ENCODE measurements at places on chromosomes 1 and 21.

DNA sequence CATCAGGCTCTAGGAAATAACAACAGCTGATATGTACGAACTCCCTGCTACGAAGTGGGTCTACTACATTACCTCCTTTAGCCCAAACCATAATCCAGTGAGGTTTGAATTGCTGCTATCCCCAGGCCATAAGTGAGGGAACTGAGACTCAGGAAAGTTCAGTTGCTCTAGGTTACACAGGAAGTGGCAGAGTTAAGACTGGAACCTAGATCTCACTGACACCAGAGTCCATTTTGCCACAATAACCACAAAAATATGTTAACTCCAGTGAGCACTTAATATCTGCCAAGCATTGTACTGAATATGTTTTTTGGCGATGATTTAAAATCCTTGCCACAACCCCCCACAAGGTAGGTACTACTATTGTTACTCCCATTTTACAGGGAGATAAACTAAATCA lies 8.9 kb upstream of the TADA1 start:
- DNase-seq = no peak

DNA sequence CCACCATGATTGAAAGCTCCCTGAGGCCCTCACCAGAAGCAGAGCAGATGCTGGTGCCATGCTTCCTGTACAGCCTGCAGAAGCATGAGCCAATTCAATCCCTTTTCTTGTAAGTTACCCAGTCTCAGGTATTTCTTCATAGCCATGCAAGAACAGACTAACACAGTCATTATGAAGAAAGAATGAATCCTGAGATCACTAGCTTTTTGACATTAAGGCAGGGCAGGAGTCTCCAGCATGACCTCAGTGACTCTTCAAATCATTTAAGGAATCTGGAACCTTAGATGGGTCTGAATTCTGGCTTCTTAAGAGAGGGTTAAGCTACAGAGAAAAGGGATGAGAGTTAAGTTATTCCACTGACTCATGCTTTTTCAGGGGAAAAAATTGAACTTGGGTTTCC lies 79.0 kb downstream of the PTPN14 start:
- no peak for DNase-seq

DNA sequence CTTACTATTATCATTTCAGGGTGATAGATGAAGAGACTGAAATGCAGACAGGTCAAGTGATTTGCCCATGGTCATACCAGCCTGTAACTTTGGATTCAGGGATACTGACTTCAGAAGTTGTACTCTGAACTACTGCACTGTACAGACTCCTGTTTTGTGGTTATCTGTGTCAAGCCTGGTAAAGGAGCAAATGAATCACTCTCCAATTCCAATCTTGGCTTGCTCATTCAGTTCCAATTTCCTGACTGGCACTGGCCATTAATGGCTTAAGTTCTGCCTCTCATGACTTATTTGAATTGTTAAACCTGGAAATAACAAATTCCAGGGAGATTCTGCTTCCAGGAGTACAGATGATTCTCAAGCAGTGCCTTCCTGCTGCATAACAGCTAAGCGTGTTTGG lies 45.4 kb upstream of the PLD5 start:
- no peak for DNase-seq

- DNase-seq = no peak
Measured at GRCh38 chr1:17689011-17689410, 66.1 kb upstream of the ACTL8 start.

DNA sequence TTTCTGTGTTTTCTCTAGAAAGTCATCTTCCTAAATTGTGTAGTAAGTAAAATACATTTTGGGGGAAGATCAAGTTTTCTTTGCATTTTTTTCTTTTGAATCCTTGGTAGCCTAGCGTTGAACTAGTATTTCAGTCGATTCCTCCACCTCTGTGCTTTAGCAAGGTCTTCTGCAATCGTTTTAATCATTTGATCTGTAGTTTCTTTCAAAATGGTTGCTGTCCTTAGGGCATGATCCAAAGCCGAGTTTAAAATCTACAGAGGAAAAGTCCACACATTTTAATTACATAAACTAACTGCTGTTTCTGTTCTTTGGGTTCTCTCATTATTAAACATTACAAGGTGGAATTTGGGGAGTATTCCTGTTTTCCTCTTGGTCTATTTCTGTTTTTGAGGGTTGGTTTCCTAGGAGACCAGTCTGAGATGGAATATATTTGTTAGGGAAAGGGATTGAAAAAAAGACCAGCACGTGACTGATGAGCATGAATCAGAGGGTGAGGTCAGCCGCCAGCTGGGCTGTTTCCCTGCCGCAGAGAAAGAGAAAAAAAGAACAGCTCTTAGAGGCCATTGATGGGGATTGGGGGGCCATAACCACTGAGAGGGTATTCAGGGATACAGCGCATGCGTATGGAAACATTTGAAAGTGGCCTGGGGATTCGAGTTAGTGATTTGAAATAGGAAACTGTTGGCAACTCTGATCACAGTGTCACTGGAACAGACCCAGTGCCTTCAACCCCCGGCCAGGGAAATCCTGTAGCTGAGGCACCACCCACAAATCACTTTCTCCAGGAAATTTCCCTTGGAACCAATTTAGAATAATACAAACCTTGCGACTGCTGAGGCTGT lies 40.6 kb downstream of the AKNAD1 start:
- no peak for DNase-seq

GRCh38 chr1:27489501-27489972 lies 430 bp downstream of the WASF2 start:
- no peak for DNase-seq

GRCh38 chr1:201636510-201636971 lies 97.6 kb downstream of the NAV1 start:
- no peak for DNase-seq

DNA sequence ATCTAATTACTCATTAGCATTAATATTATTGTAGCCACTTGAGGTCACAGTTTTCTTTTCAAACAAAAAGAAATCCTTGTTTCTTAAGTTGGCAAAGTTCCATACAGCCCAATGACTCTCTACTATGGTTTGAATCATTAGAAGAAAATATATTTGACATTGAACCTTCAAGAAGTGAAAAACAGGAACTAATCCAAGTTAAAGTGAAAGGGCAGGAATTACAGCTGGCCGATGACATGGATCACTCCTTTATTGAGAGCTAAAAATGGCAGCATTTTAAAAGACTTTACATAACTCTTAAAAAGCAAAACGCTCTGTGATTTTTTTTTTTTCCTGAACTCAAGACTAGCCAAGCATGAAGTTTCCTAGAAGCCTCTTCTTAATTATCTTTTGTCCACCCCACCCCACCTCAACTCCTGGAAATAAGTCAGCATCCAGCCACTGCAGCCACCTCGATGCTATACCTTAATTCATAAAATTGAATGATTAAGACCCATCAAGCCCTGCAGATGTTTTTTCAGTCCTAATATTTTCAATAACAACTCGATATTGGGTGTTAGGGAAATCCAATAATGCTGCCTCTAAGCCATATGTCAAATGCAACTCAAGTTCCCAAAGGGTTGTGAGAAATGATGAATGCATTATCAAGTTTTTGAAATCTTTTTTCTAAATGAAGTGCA lies 323.1 kb downstream of the HHIPL2 start:
- no peak for DNase-seq

DNA sequence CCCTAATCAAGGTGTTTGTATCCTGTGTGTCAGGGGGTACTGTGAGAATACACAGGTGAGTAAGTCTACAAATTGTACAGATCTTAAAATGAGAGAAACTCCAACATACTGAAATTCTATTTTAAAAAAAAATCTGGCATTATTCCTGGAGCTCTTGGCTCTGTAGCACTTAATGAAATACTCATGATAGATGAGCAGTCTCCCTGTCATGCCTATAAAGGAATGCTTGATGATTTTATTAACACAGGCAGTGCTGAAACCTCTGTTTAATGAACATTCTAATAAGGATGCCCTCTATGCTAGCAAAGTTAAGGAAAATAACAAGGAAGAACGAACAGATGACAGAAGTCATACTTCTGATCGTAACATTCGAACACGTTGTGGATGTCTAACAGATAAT lies 233.9 kb upstream of the NEGR1 start:
- no peak for DNase-seq

GRCh38 chr1:13510499-13510898 lies 3.3 kb downstream of the LRRC38 start:
- no peak for DNase-seq

DNA sequence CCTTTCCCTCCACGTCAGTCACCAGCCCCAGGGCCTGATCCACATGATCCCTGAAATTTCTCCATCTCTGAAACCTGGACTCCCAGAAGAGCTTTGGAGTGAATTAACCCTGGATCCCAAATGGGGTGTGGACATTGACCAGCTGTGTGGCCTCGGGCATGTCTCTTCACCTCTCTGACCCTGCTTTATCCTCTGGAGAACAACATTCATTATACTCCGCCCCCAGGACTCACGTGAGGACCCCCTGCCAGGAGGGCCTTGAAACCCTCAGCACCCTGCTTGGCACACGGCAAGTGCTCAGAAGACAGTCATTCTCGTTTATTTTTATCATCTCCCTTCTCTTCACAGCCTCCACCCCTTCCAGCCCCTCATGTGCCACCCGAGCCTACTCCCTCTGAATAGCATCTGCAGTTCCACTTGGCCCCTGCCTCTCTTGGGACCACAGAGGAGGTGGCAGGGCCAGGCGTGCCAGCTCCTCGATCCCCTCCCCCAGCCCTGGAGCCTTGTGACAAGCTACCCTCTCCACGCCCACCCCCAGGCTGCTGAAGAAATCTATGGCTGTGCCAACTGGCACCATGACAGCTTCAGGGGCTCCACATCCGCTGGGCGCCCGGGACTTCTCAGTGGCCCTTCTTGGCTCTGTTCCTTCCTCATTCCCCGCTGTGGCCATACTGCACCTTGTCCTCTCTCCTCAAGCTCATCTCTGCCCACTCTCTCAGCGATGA lies 18.0 kb downstream of the ADGRB2 start:
- DNase-seq = no peak

- no peak for DNase-seq
Measured at GRCh38 chr1:42047508-42047880, 105.7 kb upstream of the GUCA2B start.

DNA sequence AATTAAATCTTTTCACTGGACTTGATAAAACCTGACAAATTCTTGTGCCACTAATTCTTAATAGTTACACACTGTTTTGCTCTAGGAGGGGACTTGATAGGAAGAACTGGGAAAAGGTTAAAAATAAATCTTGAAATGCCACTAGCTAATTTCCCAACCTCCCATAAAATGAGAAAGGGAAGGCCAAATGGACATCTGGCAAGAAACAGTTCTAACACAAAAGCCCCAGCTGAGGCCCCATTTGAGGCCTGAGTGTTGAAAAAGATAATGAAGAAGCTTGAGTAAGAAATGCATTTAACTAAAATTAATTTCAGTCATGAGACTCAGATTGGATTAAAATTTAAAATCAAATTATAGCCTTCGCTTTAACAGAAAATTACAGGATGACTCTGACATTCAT lies 11.2 kb upstream of the RAP1GAP start:
- no peak for DNase-seq

GRCh38 chr1:160121388-160121787 lies 5.8 kb downstream of the ATP1A2 start:
- DNase-seq = no peak

- no peak for DNase-seq
Measured at GRCh38 chr21:31482460-31482859, 138.4 kb upstream of the TIAM1 start.

- DNase-seq = no peak
Measured at GRCh38 chr1:185440877-185441276, 123.8 kb upstream of the IVNS1ABP start.

DNA sequence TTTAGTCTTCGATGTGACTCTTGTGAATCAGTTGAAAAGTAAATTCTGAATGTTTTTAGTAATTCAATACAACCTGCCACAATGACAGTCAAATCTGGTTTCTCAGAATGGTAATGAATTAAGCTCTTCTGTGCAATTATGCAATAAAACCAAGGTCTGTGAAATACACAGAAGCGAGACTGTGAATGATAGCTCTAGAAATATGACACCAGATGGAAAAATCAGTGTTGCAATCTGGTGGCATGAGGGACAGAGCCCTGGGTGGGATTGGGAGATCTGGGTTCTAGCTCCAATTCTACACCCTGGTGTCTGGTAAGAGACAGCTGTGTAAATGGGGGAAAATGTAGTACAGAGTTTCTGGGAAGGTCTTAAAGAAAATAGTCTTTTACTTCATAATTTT lies 586.4 kb upstream of the ZRANB2 start:
- DNase-seq = no peak
